ENCODE measurements at places on chromosomes 11 and 22. TPM values are rescaled to one million over a fixed set of nuclear protein-coding genes. Genes with fewer than 3 reads are reported as not detected.

OR5P2 gene
- not detected for polyA plus RNA-seq

STIM1 gene
- 43.8 TPM for polyA plus RNA-seq

MPPED2 gene
- polyA plus RNA-seq: 1.1 TPM

CRACR2B gene
- polyA plus RNA-seq: not detected

Data from CD8-positive, alpha-beta memory T cell (primary cell).